ENCODE measurements at places on chromosomes 6 and 20. TPM values are rescaled to one million over a fixed set of nuclear protein-coding genes. Genes with fewer than 3 reads are reported as not detected.

Gene HLA-DRA
- total RNA-seq, result 90.1 TPM

DNA sequence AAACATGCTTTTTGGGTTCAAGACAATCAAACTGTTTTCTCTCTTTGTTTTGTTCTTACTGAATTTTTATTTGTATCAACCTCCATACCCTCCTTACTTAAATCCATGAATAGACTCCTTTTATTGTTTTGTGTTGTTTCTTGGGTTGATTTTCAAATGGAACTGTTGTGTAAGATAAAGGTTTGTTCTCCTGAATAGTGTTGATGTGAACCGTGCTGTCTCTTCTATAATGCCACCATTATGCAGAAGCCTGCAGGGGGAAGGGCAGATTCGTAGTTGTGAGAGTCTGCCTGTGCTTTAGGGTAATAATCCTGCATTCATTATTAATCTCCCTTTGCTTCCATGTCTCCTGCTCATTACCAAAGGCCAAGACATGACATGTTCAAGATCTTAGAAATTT is 105.9 kb downstream of the CDKAL1 start:
- H3K4me1 ChIP-seq, result no peaks in the 10 kb centered on the region
- H3K27me3 ChIP-seq, result no peaks in the 10 kb centered on the region
- no peak overlapping the region for H3K27ac ChIP-seq
- DNase-seq, result no peak
- no peaks in the 10 kb centered on the region for H3K36me3 ChIP-seq

DNA sequence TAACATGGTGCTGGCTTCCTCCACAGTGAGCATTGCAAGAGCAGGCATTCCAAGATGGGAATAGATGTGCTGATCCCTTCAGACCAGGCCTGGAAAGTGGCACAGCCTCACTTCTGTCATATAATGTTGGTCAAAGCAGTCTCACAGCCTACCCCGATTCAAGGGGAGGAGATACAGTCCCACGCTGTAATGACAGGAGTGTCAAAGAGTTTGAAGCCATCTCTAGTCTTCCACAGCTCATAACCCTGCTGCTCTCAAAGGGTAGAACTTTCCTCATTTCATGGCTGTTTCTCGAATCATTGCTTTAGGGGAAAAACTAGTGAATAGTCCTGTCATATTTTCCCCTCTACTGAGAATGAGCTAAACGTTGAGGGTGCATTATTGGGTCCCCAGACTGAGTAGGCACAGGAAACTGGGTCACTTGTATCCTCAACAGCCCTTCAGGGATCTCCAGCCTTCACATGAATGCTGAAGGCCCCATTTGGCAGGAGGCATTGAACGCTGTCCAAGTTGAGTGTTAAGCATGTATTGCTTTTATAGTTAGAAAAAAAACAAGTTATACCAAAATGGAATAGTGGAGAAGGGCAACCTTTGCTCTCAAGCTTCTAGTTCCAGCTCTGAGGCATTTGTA is 27.3 kb downstream of the DTD1 start:
- peak; percentile 65 for DNase-seq
- H3K27ac ChIP-seq, result no peak overlapping the region
- no peaks in the 10 kb centered on the region for H3K27me3 ChIP-seq
- H3K36me3 ChIP-seq, result peaks cover 9% of the 10 kb centered on the region
- H3K4me1 ChIP-seq, result peaks cover 13% of the 10 kb centered on the region
- H3K4me3 ChIP-seq, result no peak overlapping the region

DNA sequence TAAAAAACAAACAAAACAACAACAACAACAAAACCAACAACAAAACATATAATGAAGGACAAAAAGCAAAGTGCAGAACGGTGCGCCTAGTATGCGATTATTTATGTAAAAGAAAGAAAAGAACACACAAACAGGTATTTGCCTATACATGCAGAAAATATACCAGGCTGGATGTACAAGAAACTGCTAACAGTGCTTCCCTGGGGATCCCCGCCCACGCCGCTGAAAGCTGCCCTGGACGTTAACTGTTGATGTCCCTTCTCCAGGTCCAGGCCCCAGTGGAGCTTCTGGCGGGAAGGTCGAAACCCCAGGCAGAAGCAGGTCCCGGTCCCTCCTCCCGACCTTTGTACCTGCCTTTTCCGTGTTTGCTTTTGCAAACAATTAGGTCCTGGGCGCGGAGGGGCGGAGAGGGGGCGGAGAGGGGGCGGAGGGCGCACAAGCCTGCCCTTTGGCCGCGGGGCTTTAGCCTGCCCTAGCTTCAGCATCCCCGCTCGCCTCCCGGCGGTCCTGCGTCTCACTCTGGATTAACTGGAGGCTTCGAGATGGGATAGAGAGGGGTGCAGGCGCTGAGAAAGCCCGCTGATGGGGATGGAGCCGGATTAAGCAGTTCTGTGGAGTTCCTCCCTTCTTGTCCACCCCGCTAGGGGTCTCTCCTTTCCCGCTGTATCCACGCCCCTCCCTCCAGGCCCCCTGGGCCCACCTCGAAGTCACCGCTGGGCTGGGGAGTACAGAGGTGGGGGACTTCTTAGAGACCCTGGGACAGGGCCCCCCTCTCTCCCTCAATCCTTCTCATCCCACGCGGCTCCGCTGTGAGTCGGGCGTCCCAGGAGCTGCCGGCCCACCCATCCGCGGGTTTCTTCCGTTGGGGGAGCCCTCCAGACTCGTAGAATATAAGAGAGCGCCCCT is 8.2 kb upstream of the AHCY start:
- no peak overlapping the region for H3K4me3 ChIP-seq
- no peak overlapping the region for H3K27ac ChIP-seq
- peaks cover 12% of the 10 kb centered on the region for H3K27me3 ChIP-seq
- peaks cover 18% of the 10 kb centered on the region for H3K4me1 ChIP-seq
- DNase-seq, result no peak
- H3K36me3 ChIP-seq, result no peaks in the 10 kb centered on the region

Data from spinal cord (tissue), 10 donors.